ENCODE measurements at places on chromosomes 7 and 10.

DNA sequence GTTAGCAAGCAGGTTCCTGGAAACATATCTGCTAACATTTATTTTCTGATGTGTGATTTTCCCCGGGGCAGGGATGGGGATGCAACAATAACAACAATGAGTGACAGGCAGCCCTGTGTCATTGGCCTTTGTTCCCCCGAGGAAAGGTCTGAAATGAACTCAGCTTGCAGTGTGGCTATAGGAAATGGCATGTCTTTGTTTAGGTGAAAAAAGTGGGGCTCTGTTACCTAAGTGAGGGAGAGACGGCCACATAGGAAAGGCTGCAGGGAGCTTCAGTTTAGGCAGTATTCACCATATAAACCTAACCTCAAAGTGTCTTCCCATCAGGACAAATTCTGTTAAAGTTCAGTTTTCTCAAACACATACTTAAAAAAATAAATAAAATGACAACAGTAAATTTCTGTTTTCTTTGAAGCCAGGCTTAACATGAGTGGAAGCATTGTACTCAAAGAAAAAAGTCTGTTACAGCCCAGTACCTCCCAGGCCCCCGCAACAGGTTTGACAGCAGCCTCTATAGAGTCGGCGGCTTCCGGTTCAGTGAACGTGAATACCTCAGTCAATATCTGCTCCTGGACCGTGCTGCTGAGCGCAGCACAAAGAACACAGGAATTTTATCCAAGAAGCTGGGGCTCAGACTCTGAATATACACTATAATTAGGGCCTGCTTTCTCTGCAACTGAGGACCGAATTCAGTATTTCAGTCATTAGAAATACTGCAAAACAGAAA is 168.3 kb downstream of the GLI3 start:
- DNase-seq, result no peak

DNA sequence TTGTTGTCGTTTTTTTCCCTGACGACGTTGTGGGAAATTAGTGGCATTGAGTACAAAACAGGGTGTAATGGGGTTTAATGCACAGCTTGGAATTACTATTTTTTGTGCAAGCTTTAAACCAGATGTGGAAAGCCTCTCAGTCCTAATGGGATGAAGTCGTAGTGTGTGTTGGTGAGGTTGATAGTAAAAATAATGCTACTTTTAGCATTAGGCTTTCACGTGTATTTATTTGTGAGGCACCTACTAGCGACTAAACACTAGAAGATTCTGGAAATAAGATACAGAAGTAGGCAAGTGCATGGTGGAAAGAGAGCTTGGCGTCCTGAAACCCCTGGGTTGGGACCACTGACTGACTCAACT is 588 bp upstream of the ORC5 start:
- no peak for DNase-seq

DNA sequence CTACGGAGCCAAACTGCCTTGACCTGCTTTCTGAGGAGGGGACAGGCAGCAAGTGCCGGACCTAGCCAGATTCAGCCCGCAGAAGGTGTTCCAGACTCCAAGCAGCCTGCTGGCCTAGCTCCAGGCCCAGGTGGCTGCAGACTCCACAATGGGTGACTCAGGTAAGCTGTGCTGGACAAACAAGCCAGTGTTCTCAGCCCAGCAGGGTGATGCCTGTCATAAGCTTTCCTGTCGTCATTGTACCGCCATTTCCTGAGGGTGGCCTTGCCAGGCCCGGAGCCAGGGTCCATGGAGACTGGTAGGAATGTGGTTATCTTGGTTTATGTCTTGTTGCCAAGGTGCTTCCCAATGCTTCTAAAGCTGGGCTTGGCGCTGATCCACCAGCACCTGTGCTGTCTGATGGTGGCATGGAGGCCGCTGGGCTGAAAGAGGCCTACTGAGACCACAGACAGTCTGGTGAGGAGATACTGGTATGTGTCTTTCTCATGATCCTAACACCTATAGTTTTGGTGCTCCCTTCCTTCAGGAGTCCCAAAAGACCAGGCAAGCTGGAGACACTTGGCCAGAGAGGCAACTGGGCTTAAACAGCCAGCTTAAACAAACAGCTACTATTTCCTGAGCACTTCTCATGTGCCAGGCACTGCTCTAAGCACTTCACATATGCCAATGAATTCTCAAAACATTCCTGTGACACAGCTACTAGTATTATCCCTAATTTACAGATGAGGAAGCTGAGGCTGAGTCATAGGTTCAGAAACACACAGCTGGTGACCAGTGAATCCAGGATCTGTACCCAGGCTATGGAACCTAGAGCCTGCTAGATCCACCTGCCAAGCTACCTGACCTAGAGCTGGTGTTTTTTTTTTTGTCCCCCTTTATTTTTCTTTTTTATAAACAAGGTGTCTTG is 42.0 kb downstream of the ZC3HC1 start:
- DNase-seq, result no peak

DNA sequence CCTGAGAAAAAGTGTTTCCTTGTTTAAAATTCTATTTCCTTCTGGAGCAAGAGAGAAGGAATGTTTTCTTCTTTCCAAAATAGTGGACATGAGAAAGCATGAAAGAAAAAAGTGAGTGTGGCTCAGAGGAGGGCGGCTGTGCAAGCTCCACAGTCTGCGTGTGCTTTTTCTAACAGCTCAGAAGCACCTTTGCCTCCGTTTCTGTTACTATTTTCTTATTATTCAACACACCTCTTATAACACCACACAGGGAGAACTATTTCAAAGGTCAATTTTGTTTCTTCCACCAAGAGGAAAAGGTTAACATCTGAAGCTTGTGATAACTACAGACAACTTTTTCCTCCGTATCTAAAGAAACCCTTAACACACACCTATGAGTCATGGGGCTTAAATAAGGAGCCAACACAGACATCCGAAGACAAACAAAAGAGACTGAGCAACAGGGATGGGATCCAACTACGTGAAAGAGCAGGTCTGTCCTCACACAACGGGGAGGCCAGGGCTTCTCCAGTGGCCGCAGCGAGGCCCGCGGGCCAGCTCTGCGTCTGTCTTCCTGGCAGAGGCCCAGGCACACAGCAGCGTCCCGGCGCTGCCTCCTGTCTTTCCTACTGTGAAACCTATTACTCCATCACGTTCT is 36.2 kb upstream of the NCAPG2 start:
- peak; percentile 52 for DNase-seq

DNA sequence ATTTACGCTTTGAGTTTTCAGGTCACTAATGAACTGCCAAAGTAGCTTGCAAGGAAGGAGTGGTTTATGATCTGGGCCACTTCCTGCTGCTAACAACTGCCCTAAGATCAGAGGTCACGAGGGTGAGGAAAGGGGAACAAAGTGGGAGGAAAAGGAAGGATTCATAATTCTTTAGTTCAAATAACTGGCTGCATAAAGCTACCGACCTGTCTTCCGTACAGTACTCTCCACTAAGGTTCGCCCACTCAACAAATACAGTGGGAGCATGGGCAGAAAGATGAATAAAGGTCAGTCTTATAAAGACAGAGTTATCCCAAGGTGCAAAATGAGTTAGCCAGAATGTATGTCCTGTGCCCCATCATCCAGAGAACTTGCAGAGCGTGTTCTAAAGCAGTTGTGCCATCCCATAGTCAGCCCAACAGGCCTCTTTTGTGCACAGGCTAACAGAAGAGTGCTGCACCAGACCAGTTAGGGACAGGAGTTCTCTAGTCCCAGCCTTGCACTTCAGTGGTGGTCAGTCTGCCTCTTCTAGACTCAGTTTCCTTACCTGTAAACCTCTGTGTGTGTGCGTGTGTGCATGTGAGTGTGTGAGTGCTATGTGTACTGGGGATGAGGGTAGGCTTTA is 65.9 kb downstream of the CREB3L2 start:
- DNase-seq, result no peak
